Motor neuron (in vitro differentiated cells): ENCODE measurements at places on chromosomes 3 and 15.

DNA sequence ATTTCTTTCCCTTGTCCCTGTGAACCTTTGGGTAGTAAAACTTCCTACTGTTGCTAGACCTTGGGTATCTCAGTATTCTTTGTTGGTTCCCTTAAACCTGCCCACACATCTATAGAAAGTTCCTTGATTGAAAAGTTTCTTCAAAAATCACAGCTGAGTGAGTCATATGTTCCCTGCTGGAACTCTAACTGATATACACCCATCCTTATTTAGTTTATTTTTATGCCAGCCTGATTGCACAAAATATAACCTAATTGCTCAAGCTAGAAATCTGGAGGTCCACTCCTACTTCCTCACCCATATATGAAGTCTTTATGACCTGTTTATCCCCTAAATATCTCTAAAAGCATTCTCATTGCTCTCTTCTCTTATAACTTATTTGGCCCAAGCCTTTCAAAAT, 13.7 kb upstream of the GJD2 start:
- ATAC-seq, result no peak

DNA sequence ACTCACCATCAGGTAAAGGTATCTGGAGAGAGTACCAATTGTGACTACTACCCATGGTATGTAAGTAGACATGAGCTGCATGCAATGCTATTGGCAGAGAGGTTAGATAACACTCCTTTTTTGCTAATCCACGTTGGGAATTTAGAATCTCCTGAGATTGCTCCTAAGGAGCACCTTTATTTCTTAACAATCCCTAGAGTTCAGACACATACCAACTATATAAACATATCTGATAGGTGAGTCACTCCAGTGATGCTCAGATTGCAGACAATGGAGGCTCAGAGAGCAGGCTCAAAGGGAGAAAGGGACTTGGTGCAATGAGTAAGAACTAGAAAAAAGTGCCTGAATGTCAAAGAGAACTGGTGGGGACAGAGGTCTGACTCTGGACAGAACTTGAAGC, 47.0 kb upstream of the LRRFIP2 start:
- ATAC-seq, result no peak

GRCh38 chr3:164224126-164224525, 854.2 kb downstream of the SI start:
- no peak for ATAC-seq

DNA sequence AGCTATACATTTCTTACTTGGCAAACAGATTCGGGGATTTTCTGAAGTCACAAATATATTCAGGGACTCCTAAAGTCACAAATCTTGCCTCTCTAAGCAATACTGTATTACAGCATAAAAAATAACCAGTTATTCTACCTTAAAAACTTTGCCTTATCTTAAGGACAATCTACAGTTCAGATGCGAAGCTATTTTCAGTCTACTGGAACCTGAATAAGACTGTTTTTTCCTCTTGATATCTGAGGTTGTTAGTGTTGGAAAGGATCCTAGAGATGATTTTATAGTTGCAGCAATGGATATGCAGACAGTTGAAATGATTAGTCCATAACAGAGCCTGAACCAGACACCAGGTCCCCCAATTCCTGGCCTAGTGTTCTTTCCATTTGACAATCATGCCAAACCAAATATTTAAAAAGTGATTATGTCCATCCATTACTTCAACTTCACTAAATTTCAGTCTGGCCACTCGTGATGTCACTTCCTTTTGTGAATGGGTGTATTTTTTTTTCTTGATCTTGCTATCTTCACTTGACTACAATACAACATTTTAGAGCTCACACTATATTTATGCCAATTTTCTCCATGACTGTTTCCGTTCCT, 1.8 kb downstream of the HDGFL3 start:
- no peak for ATAC-seq

- no peak for ATAC-seq
Observed at GRCh38 chr15:69730281-69731080, 277.9 kb downstream of the RPLP1 start.

DNA sequence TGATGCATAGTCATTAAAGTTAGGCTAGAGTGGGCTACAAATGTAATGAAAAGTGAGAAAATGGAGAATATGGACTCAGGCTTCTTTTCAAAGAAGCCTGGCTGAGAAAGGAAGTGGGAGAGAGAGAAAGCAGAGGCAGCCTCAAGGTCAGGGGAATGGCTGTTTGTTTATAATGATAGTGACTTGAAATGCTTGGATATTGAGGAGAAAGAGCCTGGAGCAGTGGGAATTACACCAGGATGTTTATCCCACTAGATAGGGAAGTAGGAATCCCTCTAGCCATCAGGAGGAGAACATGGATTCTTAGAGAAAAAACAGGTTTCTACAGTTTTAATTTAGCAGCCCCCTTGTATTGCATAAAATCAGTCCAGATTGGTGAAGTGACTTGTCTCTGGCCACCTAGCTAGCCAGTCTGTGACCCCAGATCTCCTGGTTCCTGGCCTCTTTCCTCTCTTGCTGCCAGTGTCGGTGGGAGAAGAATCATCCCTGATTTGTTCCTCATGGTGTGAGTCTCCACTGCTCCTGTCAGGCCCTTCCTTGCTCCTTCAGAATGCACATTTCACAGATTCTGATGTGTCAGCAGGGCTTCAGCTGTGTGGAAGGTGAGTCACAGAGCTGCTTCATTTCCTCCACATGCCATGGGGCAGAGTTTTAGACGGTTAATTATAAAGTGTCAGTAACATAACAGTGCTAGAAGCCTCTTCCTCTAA, 32.9 kb downstream of the SEMA6D start:
- ATAC-seq, result peak; percentile 92

DNA sequence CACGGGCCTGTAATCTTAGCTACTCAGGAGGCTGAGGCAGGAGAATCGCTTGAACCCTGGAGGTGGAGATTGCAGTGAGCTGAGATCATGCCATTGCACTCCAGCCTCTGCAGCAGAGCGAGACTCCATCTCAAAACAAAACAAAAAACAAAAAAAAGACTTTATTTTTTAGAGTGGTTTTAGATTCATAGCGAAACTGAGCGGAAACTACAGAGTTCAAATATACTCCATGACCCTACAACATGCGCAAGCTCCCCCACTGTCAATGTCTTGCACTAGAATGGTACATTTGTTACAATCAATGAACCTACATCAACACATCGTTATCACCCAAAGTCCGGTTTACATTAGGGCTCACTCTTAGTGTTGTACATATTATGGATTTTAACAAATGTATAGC, 2.2 kb upstream of the CRTAP start:
- no peak for ATAC-seq

GRCh38 chr3:11385891-11386290, 113.7 kb downstream of the ATG7 start:
- ATAC-seq, result no peak

- ATAC-seq, result no peak
Observed at GRCh38 chr3:117989982-117990381, 1044.7 kb downstream of the IGSF11 start.

GRCh38 chr3:119309591-119309990, 15.4 kb downstream of the ARHGAP31 start:
- ATAC-seq, result no peak

GRCh38 chr3:52503788-52504424, 8.8 kb downstream of the STAB1 start:
- ATAC-seq, result no peak

DNA sequence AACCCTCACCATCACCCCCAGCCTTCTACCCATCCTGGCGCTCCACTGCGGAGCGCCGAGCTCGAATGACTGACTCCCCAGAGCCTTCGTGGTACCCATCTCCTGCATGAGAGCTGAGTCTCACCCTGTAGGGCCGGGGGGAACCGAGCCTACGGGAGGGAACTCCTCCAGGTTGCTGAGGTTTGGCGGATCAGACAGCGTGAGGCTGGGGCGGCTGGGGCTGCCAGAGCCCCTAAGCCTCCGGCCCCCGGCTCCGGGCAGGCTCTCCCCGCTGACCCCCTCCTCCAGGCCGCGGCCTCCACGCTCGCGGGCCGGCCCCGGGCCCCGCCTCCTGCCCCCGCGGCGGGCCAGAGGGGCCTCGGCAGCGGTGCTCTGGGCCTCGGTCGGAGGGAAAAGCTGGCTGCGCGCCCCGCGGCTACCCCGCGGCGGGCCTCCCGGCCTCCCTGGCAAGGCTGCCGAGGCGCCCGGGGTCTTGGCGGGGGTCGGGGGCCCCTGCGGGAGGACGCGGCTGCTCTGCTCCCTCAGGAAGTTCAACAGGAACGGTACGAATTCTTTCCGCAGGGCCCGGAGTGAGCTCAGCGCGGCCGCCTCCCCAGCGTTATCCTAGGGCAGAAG, 643 bp downstream of the CDAN1 start:
- ATAC-seq, result peak; percentile 23

DNA sequence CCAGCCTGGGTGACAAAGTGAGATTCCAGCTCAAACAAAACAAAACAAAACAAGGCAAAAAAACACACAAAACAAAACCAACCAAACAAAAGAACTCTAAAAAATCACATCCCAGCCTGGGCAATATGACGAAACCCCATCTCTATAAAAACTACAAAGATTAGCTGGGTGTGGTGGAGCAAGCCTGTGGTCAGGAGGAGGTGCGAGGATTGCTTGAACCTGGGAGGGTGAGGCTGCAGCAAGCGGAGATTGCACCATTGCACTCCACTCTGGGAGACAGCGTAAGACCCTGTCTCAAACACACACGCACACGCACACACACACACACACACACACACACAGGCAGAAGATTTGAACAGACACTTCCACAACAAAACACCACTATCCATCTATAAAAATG, 99.6 kb downstream of the SHQ1 start:
- no peak for ATAC-seq
